ENCODE measurements at places on chromosomes 6 and 20.

- no peak for DNase-seq
These were observed 19.3 kb downstream of the ZNF217 start for GRCh38 chr20:53574259-53574789.

DNA sequence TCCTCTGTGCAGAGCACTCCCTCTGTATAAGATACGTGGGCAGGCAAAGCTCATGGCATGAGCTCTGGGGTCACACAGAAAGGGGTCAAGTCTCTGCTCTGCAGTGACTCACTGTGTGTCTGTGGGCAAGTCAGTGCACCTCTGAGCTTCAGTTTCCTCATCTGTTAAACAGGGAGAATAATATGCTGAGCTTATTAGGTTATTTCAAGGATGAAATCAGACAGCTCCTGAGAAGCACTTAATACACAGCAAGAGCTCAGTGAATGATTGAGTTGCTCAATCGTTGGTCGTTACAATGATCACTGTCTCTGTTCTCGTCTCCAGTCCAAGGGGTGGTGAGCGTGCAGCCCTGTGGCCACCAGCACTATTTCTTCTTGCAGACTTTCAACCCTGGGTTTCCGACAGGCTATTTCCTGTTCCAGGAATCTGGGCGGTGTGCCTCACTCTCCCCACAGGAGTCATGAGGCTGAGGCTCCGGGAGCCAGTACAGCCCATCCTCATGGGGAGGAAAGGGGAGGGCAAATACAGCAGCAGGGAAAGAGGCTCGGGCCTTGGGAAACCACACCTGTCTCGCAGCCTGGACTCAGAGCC, 28.9 kb downstream of the KIAA1755 start:
- DNase-seq: no peak

DNA sequence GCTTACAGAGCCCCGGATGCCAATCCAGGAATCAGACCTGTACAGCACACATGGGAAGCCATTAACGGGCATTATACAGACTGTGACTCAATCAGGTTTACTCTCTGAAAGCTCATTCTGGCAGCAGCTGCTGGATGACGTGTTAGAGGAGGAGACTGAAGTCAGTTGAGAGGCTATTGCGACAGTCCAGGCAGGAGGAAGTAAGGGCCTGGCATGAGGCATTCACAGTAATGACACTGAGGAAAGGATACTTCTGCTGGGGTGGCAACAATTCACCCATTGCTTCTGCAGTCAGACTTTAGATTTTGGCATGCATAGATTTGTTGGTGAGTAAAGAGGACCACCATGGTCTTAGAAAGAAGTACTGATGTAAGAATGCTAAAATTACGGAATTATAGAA, 151.0 kb upstream of the HEY2 start:
- DNase-seq: no peak

DNA sequence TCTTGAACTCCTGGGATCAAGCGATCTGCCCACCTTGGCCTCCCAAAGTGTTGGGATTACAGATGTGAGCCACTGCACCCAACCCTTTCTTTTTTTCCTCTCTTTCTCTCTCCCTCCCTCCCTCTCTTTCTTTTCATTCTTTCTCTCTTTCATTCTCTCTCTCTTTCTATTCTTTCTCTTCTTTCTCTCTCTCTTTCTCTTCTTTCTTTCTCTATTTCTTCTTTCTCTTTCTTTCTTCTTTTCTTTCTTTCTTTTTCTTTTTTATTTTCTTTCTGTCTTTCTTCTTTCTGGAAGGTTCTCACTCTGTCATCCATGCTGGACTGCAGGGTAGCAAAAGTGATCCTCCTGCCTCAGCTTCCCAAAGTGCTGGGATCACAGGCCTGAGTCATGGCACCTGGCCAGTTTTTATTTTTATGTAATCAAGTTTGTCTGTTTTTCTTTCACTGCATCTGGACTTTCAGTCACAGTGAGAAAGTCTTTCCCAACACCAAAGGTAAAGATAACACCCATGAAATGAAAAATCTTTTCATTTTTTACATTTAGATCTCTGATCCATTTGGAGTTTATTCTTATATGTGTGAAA, 20.2 kb upstream of the BCLAF1 start:
- DNase-seq: no peak

DNA sequence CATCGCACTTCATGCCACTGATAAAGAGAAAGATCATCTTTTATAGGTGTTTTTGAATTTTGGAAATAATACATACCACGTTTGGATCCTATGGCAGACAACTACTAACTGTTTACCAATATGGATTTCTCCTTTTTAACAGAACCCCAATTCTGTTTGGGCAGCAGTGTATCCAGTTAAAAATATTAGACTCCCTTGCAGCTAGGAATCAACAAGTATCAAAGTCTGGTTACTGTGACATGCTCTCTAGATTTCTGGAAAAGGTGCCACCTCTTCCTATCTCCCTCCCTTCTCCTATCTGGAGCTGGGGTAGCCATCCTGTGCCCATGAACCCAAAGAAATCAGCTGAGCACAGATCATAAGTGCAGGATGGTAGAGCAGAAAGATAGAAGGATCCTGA, 54.1 kb upstream of the DTNBP1 start:
- no peak for DNase-seq

DNA sequence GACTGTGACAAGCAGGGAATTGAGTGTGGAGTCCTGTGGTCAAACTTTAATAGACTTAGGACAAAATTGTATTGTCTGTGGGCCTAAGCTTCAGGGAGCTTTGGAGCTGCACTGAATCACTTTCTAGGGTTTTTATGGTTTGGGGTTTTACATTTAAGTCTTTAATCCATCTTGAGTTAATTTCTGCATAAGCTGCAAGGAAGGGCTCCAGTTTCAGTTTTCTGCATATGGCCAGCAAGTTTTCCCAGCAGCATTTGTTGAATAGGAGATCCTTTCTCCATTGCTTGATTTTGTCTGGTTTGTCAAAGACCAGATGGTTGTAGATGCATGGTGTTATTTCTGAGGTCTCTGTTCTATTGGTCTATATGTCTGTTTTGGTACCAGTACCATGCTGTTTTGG, 113.4 kb upstream of the NXT1 start:
- no peak for DNase-seq

DNA sequence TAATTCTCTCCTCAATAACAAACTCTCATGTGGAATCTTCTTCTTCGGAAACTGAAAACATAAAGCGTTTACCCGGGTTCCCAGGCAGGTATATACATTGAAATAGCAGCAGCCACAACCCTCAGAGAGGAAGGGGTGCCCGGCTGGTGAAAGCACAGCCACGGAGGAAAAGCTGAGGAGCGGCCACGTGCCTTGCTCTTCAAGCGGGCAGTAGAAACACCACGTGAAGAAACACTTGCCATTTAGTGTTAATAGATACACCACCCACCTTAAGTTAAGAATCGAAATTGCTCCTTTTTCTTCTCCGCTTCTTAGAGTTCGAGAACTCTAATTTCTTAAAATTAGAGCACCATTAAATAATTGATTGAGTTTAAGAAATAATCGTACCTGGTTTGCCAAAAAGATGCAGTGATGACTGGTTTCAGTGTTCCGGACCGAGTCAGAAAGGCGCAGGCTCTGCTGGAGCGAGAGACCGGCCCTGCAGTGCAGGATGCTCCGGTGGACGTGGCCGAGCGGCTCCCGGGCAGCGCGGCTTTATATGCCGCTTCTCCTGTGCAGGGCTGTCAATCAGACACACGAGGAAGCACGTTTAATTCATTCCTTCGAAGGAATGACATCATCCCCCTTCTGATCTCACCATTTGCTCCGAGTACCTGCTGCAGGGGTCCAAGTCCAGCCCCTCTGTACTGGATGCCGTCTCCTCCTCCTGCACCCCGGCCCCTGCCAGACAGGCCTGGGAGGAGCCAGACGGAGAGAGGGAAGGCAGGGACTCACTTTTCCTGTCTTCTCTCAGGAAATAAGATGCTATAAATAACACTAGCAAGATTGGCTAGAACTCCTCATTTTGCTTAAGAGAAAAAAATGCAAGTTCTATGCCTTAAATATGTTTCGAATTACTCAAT, at the start of gene THBS2:
Gene THBS2, minus strand, starts transcription at position 510 of the 902 bp plus-strand sequence. CDS start 3,062 bp downstream, outside the sequence.
- peak; percentile 82 for DNase-seq

GRCh38 chr6:113909224-113909856, 52.2 kb downstream of the MARCKS start:
- DNase-seq: peak; percentile 54

DNA sequence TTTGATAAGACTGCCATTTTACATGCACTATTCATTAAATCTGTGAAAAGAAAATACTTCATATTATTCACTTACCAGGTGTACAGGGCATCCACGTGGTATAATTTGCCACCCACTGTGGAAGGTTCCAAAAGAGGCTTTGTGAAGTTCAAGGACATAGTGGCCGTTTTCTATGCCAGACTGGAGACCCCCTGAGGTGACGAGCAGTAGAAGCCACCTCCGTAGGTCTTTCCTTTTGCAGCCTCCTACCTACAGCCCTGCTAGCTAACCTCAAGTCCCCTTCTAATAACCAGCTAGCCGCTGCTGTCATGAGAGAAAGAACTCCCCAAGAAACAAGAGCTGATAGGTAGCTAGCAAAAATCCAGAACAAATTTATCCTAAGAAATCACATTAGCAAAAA, 110.5 kb downstream of the ARHGAP18 start:
- no peak for DNase-seq

GRCh38 chr6:30741063-30741779, 1.3 kb downstream of the FLOT1 start:
- no peak for DNase-seq

GRCh38 chr20:35293303-35294292, 1.4 kb upstream of the FAM83C start:
- DNase-seq: no peak

DNA sequence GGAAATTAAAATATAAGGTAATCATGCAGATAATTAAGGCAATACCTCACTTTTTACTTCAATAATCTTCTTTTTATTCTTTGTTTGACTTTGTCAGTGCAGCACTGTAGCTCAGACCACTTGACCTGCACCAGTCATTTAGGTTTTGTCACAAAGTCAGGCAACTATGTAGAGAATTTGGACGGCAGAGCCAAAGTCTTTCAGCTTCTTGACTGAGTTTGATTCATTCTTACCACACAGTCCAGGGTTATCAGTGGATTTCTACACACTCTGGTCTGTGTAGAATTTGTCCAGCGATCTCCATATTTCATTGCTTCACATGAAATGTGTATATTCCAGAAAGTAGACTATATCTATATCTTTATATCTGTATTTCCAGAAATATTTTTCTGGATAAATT, 107.3 kb downstream of the TFAP2B start:
- no peak for DNase-seq

- no peak for DNase-seq
These were observed 12.2 kb upstream of the LAMA2 start for GRCh38 chr6:128870746-128871145.

GRCh38 chr6:124233221-124233620, 429.6 kb downstream of the NKAIN2 start:
- no peak for DNase-seq

GRCh38 chr6:169701311-169701953, 397 bp downstream of the WDR27 start:
- DNase-seq: no peak

DNA sequence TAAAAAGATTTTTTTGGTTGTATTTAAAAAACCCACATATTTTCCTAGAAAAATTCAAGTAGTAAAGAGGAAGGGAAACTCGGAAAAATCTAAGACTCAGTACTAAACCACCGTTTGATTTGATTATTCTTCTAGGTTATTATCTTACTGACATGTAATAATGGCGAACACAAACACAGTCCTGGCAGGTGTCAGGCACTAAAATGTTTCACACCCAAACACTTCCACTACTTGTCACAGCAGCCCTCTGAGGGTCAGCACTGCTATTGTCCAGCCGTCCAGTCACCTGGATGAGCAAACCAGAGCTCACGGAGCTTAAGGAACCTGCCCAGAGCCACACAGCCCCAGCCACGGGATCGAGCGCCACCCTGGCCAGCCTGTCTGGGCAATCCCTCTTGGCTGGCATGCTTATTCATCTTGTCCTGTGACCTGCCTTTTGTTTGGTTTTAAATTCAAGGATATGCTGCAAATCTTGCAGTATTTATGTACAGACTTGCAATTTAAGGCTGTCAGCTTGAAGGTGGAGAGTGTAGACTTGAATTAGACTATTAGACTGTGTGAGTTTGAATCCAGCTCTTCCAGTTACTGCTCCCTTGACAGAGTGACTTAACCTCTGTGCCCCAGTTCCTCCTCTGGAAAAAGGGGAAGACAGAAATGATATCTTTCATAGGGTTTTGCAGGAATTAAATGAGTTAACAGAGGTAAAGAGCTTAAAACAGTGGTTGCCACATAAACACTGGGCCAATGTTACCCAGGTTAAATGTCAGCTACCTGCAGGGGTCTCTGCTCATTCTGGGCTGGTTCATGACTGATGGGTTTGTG, 82.2 kb downstream of the CDYL start:
- no peak for DNase-seq

All from retina (tissue), 1 donor.